Fibroblast of skin of left biceps (primary cell): ENCODE measurements at places on chromosomes 13 and 19.

- no peak for DNase-seq
These were observed 3.6 kb downstream of the FAM187B start for GRCh38 chr19:35224681-35225571.

- no peak for DNase-seq
These were observed 3.4 kb upstream of the UBE2L5 start for GRCh38 chr13:30418717-30419459.

DNA sequence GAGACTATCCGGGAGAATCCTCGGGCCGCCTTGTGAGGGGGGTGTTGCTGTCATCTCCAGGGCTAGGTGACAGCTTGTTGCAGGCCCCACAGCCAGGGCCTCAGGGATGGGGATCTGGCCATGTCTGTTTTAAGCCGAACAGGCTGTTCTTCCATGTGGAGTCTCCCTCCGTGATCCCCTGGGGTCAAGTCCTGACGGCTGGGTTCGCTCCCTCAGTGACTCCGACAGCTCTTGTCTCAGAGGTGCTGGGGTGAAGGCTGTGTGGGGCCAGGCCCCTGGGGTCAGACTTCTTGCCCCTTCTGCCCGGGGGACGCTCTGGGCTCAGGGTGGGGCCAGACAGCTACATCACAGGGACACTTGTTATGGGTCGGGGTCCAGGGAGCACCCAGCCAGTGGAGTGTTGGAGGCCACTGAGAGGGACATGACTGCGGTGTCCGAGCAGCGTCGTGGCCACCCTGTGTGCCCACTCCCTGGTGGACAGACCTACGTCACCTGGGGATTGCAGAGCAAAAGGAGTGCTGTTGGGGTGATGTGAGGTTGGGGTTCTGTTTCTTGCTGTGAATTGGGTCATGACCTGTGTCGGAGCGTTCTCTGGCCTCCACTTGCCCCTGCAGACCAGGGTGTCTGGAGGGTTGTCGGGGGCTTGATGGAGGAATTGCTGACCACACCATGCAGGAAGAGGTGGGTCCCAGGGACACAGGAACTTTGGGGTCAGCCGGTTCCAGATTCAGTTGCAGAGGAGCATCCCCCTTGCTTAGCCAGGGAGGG, 21.5 kb downstream of the EPN1 start:
- no peak for DNase-seq

GRCh38 chr19:47819858-47820257, 1.9 kb upstream of the CRX start:
- no peak for DNase-seq

GRCh38 chr13:38045278-38046048, 175.9 kb upstream of the TRPC4 start:
- DNase-seq: no peak

DNA sequence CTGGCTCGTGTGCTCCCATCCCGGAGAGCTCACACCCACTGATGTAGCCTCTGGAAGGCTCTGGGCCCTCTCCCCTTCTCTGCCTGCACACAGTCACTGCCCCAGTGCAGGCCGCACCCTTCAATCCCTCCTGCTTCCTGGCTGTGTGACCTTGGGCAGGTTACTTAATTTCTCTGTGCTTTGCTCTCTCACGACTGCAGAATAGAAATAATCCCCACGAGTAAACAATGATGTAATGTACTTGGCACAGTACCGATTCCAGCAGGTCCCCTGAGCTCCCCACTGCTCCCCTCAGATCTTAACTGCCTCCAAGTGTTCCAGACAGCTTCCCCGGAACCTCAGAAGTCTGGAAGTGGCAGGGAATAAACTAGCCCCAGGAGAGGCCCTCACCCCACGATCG, 16.1 kb downstream of the LIG1 start:
- DNase-seq: no peak

GRCh38 chr13:33274264-33274663, 11.3 kb downstream of the STARD13 start:
- no peak for DNase-seq
